Stimulated activated CD8-positive, alpha-beta memory T cell treated with anti-CD3 and anti-CD28 coated beads, Interleukin-15, amount 100 ng/mL, for 24 hours (primary cell): ENCODE measurements at places on chromosomes 16 and 17.

GRCh38 chr17:14760212-14760611, 459.3 kb downstream of the HS3ST3B1 start:
- no peak for DNase-seq

DNA sequence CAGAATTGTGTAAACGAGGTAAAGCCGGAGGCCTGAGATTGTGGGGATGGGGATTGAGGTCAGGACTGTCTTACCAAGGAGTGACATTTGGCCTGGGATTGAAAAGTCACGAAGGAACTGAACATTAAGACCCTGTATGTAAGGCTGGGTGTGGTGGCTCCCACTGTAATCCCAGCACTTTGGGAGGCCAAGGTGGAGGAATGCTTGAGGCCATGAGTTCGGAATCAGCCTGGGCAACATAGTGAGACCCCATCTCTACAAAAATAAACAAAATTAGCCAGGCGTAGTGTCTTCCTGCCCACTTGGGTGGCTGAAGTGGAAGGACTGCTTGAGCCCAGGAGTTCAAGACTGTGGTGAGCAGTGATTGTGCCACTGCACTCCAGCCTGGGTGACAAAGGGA, 75.5 kb downstream of the JPH3 start:
- no peak for DNase-seq

GRCh38 chr16:80105160-80105559, 435.6 kb upstream of the DYNLRB2 start:
- DNase-seq: no peak

- DNase-seq: peak; percentile 13
Observed at GRCh38 chr16:30184891-30185682, 1.7 kb downstream of the CORO1A start.

DNA sequence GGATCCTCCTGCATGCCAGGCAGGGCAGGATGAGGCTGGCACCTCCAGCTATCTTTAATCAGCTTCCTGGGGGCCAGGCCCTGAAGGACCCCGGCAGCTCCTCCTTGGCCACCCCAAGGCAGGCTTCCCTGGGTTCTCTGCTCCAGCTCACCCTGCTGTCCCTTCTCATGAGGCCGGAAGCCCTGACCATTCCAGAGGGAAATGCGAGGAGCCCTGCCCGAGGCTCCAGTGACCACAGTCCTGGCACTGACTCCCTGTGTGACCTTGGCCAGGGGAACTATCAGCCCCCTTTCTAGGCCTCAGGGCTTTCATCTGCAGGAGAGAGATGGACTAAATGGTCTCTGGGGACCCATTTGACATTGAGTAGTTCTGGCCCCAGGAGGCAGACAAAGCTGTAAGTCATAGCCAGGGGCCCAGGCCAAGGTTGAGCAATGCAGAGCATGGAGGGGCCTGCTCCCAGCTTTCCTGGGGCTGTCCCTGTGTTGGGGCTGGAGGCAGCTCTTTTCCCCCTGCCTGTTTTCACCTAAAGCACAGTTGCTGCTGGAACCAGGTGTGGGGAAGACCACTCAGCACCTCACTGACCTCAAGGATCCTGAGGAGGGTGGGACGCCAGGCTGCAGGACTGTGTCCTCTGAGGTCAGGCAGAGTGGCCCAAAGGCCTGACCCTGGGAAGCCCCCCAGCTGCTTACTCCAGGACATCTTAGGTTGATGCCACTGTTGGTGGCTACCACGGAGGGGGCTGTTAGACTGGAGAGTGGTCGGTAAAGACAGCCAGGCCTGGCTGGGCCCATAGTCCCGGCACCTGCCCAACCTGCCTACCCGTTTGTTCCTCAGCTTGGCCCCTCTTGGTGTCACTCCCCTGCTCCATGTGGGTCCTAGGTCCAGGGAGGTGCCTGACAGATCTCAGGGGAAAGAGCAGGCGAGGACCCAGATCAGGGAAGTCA, 8.1 kb downstream of the KCNH6 start:
- no peak for DNase-seq
